ENCODE measurements at places on chromosomes 7 and 10. TPM values are rescaled to one million over a fixed set of nuclear protein-coding genes. Genes with fewer than 3 reads are reported as not detected.

Gene SH2B2
- total RNA-seq = 3.1 TPM

Gene WNT8B
- total RNA-seq = not detected

Gene FRAT2
- total RNA-seq = 3.3 TPM

Gene HYAL4
- total RNA-seq = not detected

Gene TMEM26
- total RNA-seq = 0.40 TPM

Gene CYP26C1
- total RNA-seq = 0.07 TPM

Gene PLEKHA1
- total RNA-seq = 27.9 TPM

Gene HOXA5
- 1.2 TPM for total RNA-seq

Gene GDF2
- not detected for total RNA-seq

Gene CHAT
- total RNA-seq = not detected

Gene C7orf57
- not detected for total RNA-seq

Measured in smooth muscle cell of the pulmonary artery (primary cell).